ENCODE measurements at places on chromosomes 6 and 20.

- no peak for DNase-seq
These were observed 37.0 kb downstream of the PLCG1 start for GRCh38 chr20:41174373-41174772.

- DNase-seq = no peak
These were observed 62.6 kb upstream of the ADGRB3 start for GRCh38 chr6:68572525-68572924.

- DNase-seq = no peak
These were observed 19.6 kb downstream of the NT5E start for GRCh38 chr6:85469276-85470022.

- DNase-seq = no peak
These were observed 29.5 kb downstream of the CDYL start for GRCh38 chr6:4805553-4806336.

- DNase-seq = no peak
These were observed 61.4 kb upstream of the JARID2 start for GRCh38 chr6:15184441-15184861.

DNA sequence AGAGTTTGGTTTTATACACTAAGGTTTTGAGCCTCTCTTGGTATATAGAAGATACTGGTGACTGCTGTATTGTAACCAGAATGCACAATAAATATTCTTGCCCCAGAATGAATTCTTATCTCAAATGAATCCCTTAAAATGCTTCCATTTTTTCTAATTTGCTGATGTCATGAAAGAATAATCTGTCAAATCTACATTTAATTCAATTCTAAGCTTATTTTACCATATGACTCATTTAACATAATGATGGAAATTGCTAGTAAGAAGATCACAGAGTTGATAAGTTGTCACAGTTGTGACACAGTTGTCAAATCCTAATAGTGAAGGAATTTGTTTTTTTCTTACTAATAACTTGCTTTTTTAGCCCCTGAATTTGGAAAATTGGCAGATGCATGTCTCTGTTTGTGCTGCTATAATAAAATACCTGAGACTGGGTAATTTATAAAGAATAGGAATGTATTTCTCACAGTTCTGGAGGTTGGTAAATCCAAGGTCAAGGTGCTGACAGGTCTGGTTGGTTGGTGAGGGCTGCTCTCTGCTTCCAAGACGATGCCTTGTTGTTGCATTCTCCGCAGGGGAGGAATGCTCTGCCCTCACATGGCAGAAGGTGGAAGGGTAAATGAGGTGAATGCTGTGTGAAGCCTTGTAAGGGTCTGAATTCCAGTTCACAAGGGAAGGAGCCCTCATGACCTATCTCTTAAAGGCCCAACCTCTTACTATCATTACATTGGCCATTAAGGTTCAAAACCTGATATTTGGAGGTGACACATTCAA, 4.7 kb downstream of the ECT2L start:
- no peak for DNase-seq

DNA sequence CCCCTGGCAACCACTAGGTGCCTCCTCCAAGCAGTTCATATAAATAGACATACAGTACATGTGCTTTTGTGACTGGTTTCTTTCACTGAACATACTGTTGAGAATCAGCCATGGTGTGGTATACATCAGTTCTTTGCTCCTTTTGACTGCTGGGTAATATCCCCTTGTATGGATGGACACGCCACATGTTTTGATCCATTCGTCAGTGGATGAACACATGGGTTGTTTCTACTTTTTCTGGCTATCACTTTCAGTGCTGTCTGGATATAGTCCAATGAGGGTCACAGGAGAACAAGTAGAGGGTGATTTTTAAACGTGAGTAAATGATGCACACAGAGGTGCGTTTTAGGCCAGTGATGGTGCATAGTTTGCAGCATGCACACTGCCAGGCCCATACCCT, 183.9 kb downstream of the FOXA2 start:
- no peak for DNase-seq

DNA sequence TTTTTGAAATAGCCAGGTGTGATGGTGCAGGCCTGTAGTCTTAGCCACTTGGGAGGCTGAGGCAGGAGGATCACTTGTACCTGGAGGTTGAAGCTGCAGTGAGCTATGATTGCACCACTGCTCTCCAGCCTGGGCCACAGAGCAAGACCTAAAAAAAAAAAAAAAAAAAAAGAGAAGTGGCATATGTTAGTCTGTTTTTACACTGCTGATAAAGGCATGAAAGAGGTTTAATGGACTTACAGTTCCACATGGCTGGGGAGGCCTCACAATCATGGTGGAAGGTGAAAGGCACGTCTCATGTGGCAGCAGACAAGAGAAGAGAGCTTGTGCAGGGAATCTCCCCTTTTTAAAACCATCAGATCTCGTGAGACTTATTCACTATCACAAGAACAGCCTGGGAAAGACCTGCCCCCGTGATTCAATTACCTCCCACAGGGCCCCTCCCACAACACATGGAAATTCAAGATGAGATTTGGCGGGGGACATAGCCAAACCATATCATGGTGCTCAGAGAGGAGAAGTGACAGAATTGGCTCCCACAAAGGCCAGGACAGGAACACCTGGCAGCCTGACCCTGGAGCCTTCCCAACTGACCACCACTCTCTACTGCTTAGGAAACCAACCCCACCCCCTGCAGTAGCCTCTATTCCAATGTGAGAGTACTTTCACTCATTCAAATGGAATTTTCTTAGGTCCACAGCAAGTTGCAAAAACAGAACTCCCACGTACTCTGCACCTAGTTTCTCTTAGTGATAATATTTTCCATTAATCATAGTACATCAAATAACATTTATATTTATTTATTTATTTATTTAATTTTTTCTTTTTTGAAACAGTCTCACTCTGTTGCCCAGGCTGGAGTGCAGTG, 29.8 kb downstream of the ARHGAP40 start:
- no peak for DNase-seq

- DNase-seq = no peak
These were observed 12.4 kb downstream of the LHFPL5 start for GRCh38 chr6:35817515-35817914.

GRCh38 chr20:53925651-53926401, 144.6 kb downstream of the BCAS1 start:
- no peak for DNase-seq

GRCh38 chr6:41799559-41799911, 12.0 kb downstream of the TOMM6 start:
- DNase-seq = no peak

- DNase-seq = no peak
These were observed 109.2 kb downstream of the GJA1 start for GRCh38 chr6:121544691-121545090.

- no peak for DNase-seq
These were observed 2.2 kb upstream of the LRRN4 start for GRCh38 chr20:6055981-6056569.

- DNase-seq = no peak
These were observed 47.1 kb upstream of the PNRC1 start for GRCh38 chr6:89033461-89033860.

DNA sequence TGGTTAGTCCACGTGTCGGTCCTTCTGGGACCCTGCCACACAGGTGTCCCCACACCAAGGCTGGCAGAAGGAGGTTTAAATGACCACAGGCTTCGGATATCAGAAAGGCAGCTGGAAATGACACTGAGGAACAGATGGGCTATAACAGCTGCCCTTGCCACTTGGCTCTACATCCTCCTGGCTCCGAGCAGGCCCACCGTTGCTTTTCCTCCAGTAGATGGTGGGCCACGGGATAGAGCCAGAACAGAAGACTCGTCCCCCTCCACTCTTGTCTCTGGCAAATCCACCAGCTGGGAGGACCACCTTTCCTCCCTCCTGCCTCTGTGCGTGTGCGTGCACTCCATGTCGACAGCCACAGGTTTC, 17.6 kb downstream of the WRNIP1 start:
- DNase-seq = no peak

DNA sequence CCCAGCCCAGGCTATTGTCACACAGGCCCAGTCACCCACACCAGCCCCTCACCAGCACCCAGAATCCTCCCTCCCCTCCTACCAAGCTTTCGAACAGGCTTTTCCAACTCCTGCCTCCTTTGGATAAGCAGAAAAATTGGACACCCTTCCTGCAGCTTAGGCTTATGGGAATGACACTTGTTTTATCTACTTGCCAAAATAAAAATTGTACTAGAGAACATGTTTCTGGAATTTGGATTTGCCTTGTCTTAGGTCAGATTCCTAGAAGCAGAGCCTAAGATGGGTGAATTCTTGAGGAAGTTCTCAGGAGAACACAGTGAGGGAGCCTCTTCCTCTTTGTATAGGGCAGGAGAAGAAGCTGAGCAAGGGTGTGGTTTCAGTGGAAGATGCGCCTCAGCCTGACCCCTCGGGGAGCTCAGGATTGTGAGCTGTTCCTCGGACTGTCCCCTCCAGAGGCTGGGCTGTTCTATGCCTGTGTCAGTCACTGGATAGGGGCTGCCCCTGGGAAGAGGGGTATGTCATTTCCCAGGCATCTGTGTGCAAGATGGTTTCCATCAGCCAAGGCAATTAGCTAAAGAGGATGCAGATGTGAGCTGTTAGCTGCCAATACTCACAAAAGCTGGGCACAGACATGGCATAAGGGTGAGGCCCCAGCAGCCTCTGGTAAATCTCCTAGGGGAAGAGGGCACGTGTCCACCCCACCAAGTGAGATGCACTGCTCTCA, 33.9 kb downstream of the ITPR3 start:
- no peak for DNase-seq

- DNase-seq = no peak
These were observed 30.1 kb upstream of the EIF2S2 start for GRCh38 chr20:34142121-34142520.

GRCh38 chr6:48564036-48564820, 453.2 kb upstream of the PTCHD4 start:
- no peak for DNase-seq

- no peak for DNase-seq
These were observed 323.1 kb downstream of the HDGFL1 start for GRCh38 chr6:22892452-22892851.

GRCh38 chr6:109428889-109429477, 11.4 kb downstream of the PPIL6 start:
- no peak for DNase-seq

- DNase-seq = no peak
These were observed 45.8 kb upstream of the NNAT start for GRCh38 chr20:37475252-37475651.

DNA sequence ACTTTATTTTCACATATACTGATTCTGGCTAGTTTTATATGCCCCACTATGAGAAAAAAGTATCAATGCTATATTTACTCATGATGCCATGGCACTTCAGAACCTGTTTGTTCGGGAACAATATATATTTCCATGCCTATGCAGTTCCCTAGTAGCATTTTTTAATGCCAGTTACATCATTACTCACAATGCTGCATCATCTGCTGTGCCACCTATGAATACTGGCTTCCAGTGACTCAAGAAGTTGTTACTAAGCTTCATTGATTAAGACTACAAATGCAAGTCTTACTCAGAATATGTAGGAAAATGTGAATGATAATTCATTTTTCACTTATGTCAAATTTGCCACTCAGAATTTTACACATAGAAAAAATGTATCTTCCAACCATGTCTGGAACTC, 97.9 kb downstream of the MAFB start:
- no peak for DNase-seq

GRCh38 chr6:17476511-17476910, 83.1 kb downstream of the CAP2 start:
- DNase-seq = no peak

- no peak for DNase-seq
These were observed 6.7 kb downstream of the STK4 start for GRCh38 chr20:44973053-44973452.

DNA sequence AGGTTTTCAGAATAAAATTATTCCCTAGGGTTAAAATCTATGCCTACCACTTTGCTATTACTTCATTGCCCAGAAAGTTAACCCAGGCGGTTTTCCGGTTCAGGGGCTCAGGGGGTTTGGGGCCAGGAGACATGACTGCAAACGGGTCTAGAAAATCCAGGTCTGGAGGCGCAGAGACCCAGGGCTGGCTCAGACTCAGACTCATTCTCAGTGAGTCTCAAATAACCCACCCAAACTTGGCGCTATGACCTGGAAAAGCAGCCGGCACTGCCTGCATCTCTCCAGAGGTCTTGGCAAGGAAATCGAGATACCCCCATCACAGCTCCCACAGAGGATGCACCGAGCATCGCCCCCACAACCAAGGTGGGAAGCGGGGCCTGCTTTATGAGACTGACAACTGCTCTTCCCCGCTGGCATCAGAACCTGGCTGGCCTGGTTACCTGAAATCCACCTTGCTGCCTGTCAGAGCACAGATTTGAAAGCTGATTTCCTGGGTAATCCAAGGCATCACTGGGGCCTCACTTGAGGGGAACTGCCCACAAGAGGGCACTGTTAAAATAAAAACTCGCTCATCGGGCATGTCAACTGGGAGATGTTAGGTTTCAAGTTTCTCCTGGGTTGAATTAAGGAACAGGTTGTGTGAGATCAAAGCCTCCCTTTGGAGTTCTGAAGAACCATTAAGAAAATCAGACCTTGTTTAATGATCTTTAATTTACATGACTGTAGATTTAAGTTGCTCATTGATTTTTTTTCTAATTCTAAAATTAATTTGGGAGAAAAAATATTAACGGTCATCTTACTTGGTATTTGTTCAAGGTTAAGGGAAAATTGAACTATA, 55.1 kb downstream of the KIF16B start:
- DNase-seq = peak; percentile 52

GRCh38 chr6:47440719-47441118, 36.9 kb upstream of the CD2AP start:
- no peak for DNase-seq

DNA sequence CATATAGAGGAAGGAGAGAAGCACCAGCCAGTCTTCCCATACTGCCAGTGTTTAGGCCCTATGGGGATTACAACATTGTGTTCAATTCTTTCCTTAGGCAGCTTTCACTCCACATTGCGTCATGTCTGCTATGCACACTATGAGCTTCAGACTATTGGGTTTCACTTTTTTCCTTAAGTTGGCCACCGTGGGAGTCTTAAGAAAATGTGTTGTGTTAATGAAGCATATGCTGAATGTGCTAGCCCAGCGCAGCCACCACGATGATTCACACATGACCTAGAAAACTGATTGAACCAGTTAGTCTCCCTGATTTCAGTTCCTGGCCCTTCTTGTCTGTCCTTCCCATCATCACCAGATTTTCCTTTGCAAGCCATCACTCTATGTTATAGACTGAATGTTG, 21.5 kb downstream of the TUBB2B start:
- no peak for DNase-seq

GRCh38 chr6:32415521-32416019, 8.6 kb upstream of the BTNL2 start:
- DNase-seq = peak; percentile 19

DNA sequence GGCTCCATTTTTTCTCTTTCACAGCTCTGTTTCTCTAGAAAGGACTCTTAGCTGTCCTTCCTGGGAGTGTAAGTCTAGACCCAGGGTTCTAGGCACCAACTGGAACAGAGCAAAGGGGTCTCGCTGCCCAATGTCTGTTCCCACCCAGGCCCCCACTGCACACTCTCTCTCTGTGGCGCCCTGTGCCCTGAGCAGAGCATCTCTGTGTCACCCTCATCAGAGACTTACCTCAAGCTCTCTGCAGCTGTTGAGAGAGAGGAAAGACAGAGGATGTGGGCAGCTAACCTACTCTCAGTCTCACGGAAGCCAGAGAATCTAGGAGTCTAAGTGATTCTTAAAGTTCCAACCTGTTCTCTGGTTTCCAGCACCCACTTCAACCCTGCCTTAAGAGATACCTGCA, 9.5 kb downstream of the NCR2 start:
- DNase-seq = no peak
